HuH-7 (cell line): ENCODE measurements at places on chromosomes 3 and 15.

- no peak for DNase-seq
Measured at GRCh38 chr3:15693355-15693754, 91.8 kb downstream of the BTD start.

DNA sequence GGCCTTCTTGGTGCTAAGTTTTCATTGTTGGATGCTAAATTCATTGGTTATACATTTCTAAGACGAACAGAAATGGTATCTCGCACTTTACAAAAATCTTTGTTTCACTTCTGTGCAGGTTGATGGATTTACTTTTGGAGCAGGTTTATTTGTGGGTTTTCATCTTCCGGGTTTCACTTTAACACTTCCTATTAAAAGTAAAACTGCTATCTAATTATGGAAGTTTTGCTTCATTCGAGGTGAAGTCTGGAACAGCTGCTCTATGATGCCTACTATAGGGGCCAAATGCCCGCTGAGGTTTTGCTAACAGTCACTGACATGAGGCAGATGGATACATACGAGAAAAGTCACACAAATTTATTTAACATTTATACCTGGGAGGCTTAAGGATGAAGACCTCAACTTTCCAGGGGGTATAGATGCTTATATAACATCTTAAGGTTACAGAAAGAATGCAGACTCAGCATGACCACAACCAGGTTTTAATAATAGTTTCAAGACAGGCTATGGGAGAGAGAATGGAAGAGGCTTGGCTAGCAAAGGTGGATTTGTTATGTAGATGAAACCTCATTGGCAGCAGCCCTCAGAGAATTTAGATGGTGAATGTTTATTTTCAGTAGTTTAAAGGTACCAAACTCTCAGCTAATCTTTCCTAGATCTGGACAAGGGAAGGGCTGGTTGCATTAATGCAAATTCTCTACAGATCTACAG is 54.2 kb downstream of the OSTN start:
- DNase-seq: no peak

- no peak for DNase-seq
Measured at GRCh38 chr3:174755833-174756829, 103.0 kb upstream of the NAALADL2 start.

GRCh38 chr3:47227678-47228077 is 54.9 kb downstream of the KIF9 start:
- DNase-seq: no peak

- DNase-seq: no peak
Measured at GRCh38 chr15:91956026-91956723, 102.7 kb downstream of the SLCO3A1 start.

DNA sequence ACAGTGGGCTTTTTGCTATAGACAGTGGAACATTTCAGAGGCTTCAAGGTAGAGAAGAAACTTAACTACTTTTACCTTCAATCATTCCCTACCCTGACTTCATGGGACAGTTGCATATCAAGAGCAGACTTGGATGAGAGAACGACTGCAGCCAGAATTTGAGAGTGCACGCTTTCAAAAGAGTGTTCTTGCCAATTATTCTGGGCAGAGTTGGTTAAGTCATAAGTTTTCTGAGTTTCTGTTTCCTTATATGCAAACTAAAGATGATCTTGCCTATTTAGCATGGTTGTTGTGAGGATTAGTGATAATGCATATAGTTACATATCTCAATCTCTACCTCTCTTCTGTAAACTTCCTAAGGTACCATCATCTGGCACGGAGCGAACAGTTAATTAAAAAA is 7.6 kb downstream of the SLC9A9 start:
- no peak for DNase-seq

DNA sequence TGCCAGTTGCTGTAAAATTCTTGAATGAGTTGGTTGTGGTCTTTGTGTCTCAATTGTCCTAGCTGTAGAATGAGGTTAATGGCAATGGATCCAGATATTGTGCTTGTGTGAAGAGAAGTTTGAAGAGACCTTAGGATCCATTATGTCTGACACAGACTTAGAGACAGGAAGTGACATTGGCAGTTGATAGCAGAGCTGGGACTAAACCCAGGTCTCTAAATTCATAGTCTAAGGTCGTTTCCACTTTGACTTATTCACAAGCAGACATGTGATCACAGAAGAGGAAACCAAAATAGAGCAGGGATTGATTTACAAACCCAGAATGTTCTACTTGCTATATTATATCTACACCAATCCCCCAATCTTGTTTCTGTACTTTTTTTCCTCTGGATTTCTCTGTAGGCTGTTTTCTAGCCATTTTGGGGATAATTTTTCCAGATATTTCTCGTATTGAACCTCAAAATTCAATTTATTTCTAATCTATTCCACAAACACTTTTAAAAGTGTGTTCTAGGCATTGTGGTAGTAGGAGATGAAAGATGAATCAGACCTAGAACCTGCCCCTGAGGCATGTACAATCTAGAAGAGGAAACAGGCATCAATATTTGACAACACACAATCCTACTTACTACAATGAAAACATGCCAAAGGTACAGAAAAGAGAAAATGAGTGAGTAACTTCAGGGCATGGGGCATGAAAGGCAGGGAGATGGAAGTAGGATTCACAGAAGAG is 123.3 kb downstream of the NFKBIZ start:
- no peak for DNase-seq

DNA sequence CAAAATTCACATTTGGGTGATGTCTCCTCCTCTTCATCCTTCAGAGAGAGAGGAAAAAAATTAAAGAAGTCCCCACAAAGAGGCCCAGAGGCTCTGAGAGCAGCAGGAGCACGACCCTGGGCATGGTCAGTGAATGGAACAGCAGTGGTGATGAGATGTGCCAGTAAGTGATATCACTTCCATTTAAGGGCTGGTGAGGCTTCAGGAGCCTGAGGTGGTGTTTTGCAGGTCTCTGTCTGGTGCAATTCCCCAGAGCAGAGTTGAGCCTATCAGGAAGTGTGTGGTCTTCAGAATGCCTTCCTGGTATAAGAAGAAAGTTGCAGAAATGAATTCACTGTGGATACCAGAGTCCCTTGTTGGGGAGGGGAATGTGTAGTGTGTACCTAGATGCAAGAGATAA is 21.4 kb downstream of the ERICH6 start:
- DNase-seq: no peak

DNA sequence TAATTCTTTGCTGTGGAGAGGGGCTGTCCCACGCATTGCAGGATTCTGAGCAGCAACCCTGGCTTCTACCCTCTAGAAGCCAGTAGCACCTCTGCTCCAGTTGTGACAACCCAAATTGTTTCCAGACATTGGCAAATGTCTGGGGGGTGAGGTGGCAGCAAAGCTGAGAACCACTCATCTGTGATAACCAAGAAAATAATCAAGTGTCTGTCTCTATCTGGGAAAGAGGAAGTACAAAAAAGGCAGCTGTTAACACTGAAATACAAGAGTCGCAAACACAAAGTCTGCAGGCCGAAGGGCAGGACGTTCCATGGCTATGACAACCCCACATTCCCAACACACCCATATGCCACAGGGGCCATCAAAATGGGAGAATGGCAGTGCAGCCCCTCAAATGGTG is 42.2 kb upstream of the GNB5 start:
- DNase-seq: no peak

- DNase-seq: no peak
Measured at GRCh38 chr3:160115387-160115786, 109.8 kb upstream of the C3orf80 start.

- peak; percentile 49 for DNase-seq
Measured at GRCh38 chr15:91855684-91856489, 2.4 kb downstream of the SLCO3A1 start.

GRCh38 chr3:52039846-52040245 is 16.5 kb downstream of the DUSP7 start:
- no peak for DNase-seq

DNA sequence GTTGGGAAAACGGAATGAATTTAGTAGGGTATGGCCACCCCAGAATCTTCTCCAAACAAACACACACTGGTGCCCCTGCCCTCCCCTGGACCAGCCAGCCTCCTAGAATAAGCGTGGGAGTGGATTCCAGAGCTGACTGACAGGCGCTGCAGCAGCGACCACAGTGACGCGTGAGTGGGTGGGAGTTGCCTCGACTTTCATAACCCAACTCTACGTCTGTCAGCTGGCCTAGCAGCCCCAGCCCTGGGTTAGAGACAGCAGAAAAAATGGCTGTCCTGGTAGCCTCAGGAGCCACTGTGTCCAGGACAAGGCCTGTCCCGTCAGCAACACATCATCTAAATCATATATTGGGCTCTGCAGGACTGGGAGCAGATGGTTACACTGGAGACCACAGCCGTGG is 10.0 kb downstream of the PLA2G4B start:
- no peak for DNase-seq

DNA sequence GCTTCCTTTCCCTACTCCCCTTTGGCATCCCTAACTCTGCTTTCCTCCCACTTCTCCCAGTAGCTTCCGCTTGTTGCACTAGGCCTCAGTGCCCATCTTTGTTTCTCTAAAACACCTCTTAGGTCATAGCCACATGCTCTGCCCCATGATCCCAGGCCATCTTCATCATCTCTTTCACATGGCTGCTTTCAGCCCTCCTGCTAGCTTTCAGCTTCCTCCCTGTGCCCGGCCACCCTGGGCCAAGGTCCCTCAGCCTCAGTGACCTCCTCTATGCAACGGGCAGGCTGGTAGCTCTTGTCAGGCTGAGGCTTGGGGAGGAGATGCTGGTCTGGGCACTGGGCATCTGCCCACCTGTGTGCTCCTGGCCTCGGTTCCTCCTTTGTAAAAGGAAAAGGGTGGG is 2.3 kb downstream of the PLEKHO2 start:
- DNase-seq: no peak

- DNase-seq: no peak
Measured at GRCh38 chr15:40092979-40093869, 15.5 kb downstream of the BMF start.

DNA sequence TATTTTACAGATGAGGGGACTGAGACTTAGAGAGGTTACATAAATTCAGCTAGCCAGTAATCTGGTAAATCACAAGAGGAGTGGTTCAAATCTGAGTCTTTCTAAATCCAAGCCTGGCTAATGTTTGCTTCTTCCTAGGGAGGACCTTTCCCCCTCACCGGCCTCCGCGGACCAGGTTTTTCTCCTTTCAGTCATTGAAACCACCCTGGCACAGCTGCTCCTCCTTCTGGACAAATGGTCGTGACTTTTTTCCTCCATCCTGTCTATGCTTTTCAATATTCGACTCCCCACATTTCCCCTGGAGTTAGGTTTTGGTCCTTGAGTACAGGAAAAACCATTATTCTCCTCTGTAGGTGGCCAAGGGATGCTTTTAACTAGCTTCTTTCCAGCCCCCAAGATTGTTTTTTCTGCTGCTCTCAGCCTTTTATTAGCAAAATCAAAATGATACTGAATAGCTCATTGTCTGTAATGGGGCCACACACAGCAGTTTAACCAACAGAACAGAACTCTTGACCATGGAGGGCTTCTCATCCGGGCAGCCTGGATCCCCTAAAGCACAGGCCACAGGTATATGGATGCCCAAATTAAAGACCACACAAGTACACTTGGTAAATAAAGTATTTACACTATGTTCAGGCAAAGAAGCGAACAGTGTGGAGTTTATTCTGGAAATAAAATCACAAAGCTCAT is 85.9 kb upstream of the KLHL25 start:
- DNase-seq: no peak

DNA sequence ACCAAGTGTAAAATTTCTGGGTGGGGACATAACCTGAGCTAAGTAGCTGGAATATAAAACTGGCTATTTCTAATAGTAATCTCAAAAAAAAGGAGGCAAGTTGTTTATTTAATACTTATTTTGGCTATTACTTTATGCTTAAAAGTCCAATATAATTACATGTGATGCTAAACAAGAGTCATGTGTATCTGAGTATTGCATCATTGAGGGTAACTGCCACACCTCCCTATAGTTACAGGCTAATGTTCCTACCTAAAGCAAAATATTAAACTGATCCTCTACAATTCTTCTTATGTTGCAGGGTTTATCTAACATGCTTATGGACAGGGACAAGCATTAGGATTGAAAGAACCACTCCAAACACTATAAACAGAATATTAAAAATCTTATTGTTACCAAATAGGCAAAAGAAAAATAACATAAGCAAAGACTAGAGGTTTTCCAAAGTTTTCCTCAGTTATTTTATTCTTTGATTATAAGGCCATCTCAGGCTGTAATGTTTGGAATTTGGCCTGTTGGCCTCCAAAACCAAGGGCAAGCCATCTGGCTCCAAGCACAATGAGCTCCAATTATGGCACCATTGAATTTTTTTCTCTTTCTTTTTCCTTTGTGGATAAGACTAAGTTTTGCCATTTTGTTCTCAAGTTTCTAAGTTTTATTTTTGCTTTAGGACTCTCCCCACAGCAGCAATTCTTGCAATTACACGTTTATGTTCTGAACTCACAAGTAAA is 75.8 kb upstream of the ABI3BP start:
- no peak for DNase-seq

- no peak for DNase-seq
Measured at GRCh38 chr3:127074900-127075360, 92.0 kb downstream of the PLXNA1 start.

- DNase-seq: no peak
Measured at GRCh38 chr3:148773805-148774204, 53.8 kb upstream of the CPB1 start.

DNA sequence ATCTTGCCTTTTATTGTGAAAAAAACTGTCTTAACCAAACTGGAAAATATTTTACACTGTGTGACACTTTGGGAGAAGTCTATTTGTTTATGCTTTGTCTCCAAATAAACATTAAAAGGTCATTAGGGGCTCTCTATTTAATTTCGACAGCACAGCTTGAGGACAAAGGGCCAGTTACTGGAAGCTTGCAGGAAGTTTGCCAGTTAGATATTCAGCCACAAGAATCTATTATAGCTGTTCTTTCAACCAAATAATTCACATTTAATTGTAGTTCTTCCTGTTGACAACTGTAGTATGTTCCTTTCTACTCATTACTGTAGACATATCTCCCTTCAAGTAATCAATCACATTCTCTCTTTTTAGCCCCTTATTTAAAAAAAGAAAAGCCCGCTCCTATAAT is 6.1 kb downstream of the CP start:
- no peak for DNase-seq

DNA sequence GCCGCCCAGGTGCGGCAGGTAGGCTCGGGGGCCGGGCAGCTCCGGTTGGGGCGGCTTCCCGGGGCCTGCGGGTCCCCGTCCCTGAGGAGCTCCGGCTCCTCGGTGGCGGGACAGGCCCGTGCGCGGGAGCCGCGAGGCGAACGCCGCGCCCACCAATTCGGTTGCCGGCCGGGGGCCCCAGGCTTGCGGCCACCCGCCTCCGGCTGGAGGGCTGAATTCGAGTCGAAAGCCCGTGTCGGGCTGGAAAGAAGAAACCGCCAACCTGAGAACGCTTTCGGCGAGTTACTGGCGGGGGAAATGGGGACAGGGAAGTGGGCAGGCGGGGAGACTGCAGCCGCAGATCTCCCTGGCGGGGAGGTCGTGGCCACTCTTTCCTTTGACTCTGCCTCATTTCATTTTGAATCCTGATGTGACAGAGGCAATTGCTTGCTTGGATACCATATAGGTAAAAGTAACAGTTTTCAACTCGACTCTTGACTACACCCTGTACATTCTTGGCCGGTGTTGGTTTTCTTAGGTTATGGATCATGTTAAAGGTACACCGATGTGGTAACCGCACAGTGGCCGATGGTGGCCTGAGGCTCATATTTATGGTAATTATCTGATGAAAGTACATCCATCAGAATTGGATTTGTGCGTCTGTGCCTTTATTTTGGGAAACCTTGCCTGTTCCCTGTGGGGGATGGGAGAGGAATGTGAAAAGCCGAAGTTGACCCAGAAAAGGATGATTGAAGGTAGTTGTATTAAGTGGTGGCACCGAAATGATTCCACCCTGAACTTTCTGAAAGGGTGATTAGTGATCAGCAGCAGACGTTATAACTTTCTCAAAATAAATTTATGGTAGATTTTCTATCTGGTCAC is 1.7 kb downstream of the B3GNT5 start:
- DNase-seq: no peak
